ENCODE measurements at places on chromosomes 7 and 10.

DNA sequence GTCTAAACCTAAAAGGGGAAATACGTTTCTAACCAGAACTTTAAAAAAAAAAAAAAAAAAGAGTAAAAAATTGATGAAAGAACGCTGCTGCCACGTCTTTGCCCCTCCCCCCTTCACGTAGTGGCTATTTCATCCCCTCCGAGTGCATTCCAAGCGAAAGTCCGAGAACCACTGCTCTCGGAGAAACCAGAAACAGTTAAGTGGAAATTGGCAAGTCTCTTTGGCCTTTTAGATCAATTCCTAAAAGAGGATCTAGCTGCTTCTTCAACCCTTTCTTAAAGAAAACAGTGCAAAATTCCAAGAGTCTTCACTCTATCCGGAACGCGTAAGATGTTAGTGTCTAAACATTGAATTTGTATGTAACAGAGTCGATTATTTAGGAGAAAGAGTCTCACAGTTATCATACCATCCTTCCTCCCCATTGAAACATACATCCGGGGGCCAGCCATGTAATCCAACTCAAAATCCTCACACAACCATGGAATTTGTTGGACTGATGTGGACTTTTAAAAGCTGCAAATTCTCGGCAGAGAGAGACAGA is 1.1 kb downstream of the P4HA1 start:
- DNase-seq: no peak

DNA sequence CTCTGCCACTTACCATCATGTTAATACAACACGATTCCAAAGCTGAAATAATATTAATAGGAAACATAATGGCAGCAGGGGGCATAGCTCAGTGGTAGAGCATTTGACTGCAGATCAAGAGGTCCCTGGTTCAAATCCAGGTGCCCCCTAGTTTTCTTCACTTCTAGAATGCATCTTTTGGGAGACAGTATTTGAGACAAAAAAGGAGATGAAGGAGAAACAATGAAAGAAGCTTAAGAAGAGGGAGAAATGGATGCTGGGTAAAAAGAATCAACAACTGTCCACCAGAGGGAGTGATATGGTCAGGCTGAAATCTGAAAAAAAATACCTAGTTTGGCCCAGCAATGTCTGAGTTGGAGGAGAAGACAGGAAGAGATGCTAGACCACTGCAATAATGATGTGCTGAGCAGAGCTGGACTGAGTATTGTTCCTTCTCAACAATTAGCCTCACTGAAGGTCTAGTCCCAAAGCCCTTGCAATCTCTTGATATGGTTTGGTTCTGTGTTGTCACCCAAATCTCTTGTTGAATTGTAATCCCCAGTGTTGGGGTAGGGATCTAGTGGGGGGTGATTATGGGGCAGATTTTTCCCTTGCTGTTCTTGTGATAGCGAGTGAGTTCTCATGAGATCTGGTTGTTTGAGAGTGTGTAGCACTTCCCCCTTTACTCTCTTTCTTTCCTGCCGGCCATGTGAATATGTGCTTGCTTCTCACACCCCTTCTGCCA is 48.3 kb downstream of the ZNF783 start:
- no peak for DNase-seq

GRCh38 chr10:18527687-18528086 is 123.7 kb downstream of the NSUN6 start:
- DNase-seq: no peak

DNA sequence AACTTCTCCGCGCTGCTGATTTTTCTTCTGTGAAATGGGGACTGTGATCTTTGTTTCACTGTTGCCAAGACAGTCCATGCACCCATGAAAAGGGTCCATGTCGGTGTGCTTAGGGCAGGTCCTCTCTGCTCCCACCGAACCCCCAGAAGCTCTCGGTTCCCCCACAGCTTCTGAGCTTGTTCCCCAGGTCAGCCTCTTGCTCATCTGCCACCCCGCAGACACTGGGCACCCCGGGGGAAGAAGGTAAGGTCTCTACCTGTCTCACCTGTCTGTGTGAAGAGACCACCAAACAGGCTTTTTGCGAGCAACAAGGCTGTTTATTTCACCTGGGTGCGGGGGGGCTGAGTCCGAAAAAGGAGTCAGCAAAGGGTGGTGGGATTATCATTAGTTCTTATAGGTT is 66.2 kb upstream of the NANOS1 start:
- peak; percentile 72 for DNase-seq

DNA sequence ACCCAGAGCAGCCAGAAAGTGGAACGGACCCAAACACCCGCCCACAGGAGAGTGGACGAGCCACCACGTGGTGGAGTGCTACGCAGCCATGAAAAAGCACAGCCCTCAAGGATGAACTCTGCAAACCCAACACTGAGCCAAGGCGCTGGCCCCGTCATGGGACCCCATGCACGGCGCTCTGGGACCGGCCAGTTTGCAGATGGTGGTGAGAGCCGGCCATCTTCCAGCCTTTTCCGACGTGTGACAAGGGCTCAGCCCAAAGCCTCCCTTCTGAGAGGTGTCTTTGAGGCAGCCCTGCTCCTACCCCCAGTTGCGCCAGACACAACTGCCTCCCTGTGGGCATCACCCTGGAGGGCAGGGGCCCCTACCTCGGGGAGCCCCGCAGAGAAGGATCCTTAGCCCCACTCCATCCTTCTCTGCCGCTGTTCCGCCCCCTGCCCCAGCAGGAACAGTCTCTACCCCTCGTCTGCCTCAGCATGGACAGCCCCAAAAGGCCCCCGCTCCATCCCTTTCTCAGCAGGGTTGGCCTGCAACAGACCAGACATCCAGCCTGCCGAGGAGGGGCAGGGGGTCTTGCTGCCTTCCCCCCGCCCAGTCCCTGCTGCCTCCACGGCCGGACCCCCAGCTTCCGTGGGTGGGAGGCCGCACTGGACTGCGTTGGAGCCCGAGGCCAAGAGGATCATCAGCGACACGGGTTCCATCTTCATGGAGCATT is 75.7 kb downstream of the MICALL2 start:
- no peak for DNase-seq

- no peak for DNase-seq
Observed at GRCh38 chr10:123429706-123430221, 236.4 kb upstream of the GPR26 start.

DNA sequence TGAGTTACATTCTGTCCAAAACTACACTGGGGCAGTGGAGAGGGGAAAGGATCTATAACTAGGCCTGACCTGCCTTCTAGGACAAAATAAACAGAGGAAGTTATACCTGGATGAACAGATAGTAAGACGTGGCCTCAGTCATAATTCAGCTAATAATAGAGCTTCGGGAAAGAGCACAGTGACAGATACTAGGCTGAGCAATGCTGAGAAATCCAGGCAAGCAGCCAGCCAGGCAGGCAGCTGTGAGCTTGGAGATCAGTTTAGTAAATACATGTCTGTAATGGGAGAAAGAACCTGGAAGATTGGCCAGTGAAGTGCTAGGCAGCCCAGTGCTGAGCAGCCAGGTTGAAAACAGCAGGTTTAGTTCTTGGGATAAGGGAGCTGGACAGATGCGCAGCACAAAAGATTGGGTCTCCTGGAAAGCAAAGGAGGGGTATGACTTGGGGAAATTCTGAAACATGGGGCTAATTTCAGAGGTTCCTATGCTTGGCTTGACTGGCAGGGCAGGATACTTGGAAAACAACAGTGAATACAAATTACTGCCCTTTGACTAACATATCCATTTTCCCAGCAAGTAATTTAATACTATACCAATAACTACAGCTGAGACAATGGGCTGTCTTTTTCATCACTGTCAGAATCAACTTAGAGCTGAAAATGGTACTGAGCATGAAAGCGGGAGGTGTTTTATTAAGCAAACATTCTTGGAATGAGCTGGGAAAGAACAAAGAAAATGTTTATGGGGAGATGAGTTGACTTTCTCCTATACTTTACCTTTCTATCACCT is 140.8 kb downstream of the DGKB start:
- no peak for DNase-seq

- no peak for DNase-seq
Observed at GRCh38 chr7:18387191-18387735, 108.3 kb upstream of the HDAC9 start.

DNA sequence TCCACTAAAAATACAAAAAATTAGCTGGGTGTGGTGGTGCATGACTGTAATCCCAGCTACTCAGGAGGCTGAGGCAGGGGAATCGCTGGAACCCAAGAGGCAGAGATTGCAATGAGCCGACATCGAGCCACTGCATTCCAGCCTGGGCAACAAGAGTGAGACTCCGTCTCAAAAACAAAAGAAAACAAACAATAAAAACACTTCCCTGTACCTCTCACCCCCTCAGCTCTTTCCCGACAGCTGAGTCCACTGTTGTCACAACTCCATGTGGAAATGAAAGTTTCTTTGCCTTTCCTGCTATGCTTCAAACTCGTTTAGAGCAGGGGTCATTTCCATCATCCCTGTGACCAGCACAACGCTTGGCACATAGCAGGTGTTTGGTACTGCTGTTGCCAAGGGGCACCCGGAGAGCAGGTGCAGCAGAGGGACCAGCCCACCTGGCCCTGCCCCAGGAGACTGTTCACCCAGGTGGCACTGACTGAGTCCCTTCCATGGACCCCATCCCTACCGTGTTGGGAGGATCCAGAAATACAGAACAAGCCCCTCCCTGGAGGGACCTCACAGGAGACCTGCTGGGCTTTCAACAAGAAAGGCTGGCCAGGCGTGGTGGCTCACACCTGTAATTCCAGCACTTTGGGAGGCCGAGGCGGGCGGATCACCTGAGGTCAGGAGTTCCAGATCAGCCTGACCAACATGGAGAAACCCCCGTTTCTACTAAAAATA is 4.9 kb downstream of the TMEM130 start:
- no peak for DNase-seq

DNA sequence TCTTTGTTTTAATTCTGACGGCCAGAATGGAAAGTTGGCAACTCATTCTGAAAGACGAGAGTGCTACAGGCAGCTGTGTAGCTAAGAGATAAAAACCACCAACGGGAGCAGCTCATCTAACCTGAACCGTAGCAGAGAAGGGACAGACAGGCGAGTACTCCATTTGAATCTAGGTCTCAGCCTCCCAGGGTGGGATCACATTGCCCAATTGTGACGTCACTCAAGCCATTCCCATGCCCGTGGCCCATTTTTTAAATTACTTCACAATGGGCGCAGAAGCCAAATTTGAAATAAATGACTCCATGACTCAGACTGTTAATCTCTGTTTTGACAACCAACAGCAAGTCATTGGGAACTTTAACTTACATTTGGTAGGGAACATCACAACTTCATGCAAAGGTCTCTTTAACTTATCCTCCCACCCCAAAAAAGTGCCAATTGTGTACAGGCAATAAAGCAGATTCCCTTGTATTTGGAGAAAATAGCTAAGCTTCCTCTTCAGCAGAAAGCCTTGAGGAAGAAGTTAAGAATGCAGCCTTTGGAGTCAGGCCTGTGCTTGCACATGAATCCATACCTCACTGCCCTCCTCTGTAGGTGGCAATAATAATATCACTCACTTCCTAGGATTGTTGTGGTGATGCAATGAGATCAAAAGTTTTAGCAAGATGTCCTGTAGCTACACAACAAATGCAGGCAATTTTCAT is 93.2 kb upstream of the KIF5B start:
- peak; percentile 79 for DNase-seq

DNA sequence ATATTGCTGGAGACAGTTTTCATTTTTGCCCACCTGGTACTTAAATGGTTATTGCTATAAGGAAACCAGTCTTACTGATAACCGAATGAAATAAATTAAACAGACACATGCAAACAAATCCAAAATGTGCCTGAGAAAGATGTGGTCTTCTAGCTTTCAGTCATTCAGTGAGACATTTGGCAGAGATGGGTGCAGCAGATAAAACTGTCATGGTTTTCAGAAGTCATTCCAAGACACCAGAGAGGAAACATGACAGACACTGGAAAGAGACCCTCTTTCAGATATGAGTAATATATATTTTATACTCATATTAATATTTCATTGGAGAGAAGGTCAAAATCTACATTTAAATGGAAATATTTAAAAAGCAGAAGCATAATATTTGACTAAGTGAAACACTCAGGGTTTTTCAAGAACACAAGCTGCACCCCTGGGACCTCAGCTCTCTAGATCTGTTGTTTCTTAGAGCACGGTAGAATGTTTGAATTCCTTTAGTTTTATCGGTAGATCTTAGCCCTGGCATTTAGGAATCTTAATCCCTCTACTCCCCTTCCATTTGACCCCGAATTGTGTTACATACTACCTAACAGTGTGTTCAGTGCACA is 246.1 kb downstream of the AUTS2 start:
- DNase-seq: no peak

DNA sequence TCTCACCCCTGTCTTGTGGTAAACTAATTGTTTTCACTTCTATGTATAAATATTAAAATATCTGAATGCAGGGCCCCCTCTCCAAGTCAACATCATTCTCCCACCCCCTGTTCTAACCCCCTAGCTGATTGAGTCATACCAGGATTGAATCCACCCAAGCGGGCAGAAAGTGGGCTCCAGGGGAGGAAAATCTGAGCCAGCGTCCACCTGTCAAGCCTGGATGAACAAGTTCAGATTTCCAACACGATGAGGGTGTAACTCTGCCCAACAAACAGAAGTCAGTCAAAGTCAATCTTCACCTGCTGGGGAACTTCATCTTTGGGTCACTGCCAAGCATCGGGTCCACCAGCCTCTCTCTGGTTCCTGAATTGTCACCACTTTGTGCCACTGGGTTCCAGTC is 162.9 kb upstream of the CELF2 start:
- no peak for DNase-seq

- peak; percentile 37 for DNase-seq
Observed at GRCh38 chr10:130409931-130410330, 273.7 kb downstream of the GLRX3 start.

- DNase-seq: no peak
Observed at GRCh38 chr7:155398944-155399343, 59.0 kb upstream of the EN2 start.

- no peak for DNase-seq
Observed at GRCh38 chr7:5228066-5228465, 38.0 kb downstream of the WIPI2 start.

DNA sequence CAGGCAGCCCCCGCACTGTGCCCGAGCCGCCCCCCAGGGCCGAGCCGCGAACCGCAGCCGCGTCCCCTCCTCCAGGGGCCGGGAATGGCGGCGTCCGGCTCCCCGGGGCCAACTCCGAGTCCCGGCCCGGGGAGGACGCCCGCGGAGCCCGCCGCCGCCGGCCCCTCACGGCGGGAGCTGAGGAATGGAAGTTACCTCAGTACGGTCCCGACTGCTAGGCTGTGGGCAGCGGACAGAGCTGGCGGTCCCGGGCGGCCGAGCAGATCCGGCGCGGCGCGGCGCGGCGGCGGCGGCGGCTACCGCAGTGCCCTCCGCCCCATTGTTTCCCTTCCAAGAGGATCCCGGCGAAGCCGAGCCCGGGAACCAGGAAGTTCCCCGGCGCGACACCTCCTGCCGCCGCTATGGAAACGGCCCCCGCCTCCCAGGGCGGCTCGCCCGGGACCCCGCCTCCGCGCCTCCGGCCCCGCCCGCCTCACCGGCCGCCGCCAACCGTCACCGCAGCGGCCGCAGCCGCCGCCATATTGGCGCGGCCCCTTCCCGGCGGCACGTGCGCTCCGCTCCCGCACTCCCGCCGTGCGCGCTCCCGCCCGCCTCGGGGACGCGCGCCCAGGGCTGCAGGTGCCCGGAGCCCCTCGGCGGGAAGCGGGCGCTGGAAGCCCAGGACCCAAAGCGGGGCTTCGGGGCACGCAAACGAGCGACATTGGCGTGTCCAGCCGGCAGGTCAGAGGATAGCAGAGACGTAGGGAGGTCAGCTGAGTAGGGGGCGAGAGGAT is at the start of gene USP6NL:
USP6NL (minus strand) TSS at position 403 of the 773 bp plus-strand sequence. CDS start 14,016 bp downstream, outside the sequence.
- DNase-seq: peak; percentile 82

Measured in lower leg skin (tissue), 4 donors.